ENCODE measurements at places on chromosomes 12 and 14. TPM values are rescaled to one million over a fixed set of nuclear protein-coding genes. Genes with fewer than 3 reads are reported as not detected.

Gene MIP
- total RNA-seq, result not detected

Gene NT5DC3
- total RNA-seq, result 5.2 TPM

Gene VDR
- 30.5 TPM for total RNA-seq

Gene NEUROD4
- total RNA-seq, result not detected

Gene PTHLH
- 0.51 TPM for total RNA-seq

Gene NOVA1
- under 0.01 TPM for total RNA-seq

Gene AACS
- 14.0 TPM for total RNA-seq

GRCh38 chr12:98788396-98788795, 143.3 kb downstream of the APAF1 start:
- no peak for DNase-seq

GRCh38 chr12:46518169-46518568, 145.6 kb upstream of the SLC38A2 start:
- no peak for DNase-seq

GRCh38 chr14:62301911-62302310, 539.7 kb downstream of the SNAPC1 start:
- DNase-seq, result peak; percentile 2

DNA sequence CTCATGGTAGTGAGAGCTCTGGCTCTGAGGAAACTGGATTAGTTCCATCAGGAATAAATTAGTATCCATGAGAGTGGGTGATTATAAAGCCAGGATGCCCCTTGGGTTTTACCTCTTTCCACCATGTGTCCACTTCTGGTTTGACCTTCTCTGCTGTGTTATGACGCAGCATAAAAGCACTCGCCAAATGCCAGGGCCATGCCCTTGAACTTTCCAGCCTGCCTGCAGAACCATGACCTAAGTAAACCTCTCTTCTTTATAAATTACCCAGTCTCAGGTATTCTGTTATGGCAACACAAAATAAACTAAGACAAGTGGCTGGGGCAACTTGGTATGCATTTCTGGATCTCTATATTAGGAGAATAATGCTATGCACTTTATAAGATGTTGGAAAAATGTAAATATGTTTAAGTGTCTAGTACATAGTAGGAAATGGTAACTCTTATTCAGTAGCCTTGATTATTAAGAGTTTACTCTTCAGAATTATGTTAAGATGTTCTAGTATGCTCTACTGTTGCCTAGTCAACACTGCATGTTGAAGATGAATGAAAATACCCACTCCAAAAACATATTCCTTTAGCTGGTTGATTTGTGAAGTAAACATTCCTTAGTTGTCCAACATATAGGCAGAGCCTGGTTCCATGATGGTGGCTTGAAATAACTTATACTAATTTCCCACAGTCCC, 455.6 kb upstream of the TMPO start:
- DNase-seq, result no peak

GRCh38 chr12:116366456-116366776, 88.9 kb upstream of the MED13L start:
- no peak for DNase-seq

DNA sequence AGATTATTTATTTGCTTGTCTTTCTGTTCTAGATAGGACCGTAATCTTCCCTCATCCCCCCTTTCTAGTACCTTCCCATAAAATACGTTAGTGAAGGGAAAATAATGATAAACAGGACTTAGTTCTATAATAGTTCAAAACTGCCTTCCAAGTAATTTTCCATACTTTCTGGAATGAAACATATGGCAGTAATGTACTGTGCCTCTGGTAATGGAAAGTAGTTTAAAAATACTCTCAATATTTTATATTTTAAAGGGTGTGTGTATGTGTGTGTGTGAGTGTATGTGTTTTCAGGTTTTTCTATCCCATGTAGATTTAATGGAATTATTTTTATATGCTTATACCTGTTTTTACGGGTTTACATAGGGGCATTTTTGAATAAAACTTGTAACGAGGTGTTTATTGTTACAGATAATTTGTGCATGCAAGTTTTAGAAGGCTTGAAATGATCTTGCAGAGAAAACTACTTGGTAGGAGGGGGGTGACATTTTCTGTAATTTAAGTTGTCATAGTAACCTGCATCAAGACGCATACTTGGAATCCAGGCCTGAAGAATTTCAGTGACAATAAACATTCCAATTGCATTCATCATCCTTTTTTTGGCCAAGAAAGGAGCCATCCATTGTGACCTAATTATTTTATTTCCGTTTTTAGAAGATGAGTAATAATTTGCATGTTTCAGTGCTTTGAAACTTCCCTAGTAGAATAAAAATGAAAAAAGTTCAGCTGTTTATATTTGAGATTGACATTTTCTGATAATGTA, 38.9 kb downstream of the RASSF8 start:
- peak; percentile 93 for DNase-seq

DNA sequence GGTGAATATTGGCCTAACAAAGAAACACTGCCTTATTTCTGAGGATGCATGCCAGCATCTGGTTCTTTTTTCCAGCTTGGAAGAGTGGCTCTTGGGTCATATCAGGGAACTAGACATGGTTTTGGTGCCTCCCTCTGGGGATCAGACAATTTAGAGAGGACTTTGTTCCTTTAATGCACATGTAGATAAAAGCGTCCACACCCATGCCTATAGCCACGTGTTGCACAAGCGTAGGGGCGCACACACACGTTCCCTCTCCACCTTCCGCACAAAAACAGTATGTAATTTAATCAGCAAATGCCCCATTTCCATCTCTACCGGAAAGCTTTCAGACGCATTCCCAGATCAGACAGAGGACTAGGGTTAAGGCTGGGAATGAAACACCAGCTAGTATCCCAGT, 61.7 kb upstream of the RIC8B start:
- DNase-seq, result no peak

DNA sequence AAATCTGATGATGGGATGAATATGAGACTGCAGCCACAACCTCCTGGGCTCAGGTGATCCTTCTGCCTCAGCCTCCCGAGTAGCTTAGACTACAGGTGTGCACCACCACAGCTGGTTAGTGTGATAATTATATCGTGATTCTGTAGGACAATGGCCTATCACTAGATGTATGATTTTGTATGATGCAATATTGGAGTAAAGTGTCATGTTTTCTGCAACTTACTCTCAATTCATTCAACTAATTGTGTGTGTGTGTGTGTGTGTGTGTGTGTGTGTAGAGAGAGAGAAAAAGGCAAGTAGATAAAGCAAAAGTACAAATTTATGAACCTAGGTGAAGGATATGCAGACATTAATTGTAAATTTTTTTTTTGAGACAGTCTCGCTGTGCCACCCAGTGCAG, 10.7 kb downstream of the RAD52 start:
- DNase-seq, result no peak

- DNase-seq, result no peak
Observed at GRCh38 chr14:101219896-101220703, 316.6 kb upstream of the RTL1 start.

- no peak for DNase-seq
Observed at GRCh38 chr14:74841230-74842207, 34.4 kb downstream of the PROX2 start.

DNA sequence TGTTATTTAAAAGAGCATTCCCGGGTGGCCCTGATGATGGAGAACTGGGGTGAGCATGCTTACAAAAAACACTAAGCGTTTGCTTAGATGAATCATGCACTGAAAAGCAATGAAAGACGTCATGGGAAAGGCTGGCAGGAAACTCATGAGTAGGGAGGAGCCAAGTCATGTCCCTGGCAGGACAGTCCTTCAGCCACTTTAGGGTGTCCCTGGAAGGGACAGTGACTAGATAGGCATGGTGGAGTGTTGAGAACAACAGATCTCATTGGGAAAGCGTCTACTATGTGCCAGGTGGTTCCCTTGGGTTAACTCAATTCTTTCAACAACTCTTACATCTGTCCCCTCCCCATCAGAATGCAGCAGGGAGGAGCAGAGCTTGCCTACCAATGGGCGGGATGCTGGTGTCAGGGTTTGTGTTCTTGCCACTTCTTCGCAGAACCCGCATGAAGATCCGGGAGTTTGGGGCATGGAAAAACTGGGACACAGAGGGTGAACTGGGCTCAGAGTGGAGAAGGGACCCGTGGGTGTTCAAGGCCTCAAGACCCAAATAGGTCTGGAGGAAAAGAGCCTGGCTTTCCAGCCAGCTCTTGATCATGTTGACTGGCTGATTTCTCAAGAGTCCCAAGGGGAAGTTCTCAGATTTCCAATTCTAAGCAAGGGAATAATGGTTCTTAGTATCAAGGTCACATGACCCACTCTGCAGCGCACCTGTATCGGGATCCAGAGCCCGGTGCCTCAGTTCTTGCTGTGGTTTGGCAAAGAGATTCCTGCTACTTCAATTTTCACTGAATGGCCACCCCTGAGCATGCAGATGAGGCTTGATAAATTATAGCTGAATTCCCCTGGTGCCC, 653.9 kb upstream of the TBX3 start:
- peak; percentile 94 for DNase-seq
